Mesendoderm (in vitro differentiated cells): ENCODE measurements at places on chromosomes 4 and X.

- no peak for DNase-seq
Measured at GRCh38 chrX:136292656-136293055, 8.1 kb upstream of the ADGRG4 start.

DNA sequence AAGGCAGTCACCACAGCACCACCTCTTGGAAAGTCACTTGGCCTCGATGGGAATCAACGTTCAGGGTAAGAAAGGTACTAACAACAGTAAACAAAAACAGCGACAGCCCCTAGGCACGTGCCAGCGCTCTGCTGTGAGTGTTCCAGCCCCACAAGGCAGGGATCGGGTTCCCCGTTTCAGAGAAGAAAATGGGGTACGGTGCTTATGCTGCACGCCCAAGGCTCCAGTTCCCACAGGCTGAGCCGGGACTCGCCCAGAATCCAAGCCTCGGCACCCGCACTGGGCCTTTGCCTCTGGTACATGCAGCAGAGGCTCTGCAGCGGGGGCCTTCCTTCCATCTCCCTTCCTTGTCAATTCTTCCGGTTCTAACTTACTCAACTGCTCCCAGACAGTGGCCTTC lies 37.3 kb downstream of the WDR1 start:
- no peak for DNase-seq

DNA sequence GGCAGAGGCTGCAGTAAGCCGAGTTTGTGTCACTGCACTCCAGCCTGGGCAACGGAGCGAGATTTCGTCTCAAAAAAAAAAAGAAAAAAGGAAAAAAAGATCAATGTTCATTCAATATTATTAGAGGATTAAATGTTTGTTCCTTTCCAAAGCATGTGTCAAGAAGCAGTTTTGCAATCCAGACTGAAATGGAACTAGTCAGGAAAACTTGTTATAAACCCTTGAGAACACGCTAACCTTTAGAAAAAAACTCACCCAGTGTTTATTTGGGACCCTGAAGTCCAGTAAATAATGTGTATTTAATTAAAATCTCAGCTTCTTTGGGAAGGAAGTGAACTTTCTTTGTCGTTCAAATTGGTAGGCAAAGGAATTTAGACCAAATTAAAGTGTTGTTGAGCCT lies 16.4 kb upstream of the PRSS12 start:
- no peak for DNase-seq

GRCh38 chr4:126698224-126698623 lies 934.5 kb upstream of the INTU start:
- DNase-seq: no peak

DNA sequence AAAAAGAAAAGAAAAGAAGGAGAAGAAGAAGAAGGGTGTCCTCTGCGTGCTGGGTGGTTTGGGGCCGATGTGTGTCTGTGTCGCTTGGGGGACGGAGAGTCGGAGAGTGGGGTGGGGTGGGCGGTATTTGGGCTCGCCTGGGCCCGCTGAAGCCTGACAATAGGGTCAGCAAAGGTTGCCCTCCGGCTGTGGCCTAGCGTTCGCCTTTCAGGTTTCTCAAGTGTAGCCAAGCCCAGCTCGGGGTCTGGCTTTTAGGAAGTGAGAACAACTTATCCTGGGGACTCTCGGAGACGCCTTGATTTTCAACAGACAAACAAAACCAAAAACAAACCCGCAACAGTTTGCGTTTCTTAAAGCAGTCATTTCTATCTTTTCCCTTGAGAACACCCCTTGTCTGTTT lies 4.1 kb upstream of the SOX3 start:
- DNase-seq: no peak

- no peak for DNase-seq
Measured at GRCh38 chr4:174575436-174575835, 53.1 kb upstream of the HPGD start.

DNA sequence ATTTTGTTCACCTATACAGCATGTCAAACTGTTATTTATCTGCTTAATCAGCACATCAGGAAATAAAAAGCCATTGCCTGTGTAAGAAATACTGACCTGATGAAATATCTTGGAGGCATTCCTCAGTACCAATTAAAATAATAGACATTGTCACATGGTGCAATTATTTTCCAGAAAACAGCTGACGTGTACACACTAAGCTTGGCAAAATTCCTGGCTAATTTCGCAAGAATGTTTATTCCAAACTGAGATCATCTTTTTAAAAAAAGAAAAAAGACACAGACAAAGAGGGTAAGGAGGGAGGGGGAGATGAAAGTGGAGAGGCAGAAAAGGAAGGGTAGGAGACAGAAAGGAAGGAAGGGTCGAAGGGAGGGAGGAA lies 61.9 kb upstream of the NFKB1 start:
- no peak for DNase-seq

DNA sequence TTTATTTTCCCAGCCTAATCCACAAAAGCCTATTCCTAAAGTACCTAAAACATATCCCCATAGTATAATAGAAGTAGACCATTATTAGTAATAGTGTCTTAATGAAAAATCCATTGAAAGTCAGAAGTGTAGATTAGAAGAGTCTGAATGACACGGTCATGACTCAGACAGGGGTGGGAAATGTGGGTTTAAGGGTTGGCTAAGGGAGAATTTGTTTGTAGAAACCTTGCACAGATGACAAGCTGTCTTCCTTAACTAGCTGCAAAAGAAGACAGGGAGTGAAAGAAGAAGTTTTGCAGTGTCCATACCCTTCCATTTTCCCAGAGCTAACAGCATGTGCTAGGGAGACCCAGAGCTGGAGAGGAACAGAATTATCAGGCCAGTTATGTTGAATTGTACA lies 242.7 kb upstream of the ETNPPL start:
- DNase-seq: no peak

DNA sequence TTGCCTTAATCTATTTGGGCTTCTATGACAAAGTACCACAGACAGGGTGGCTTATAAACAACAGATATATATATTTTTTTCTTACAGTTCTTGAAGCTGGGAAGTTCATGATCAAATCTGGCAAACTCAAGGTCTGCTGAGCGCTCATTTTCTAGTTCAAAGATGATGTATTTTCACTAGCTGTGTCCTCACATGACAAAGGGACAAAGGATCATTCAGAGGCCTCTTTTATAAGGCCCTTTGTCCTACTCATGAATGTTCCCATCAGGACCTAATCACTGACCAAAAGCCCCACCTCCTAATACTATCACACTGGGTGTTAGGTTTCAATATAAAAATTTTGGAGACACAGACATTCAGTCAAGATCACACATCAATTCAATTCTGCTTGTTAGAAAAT lies 2025.2 kb downstream of the PCDH7 start:
- DNase-seq: no peak
